Right ventricle myocardium inferior (tissue), 1 donor: ENCODE measurements at places on chromosomes 6 and 20. TPM values are rescaled to one million over a fixed set of nuclear protein-coding genes. Genes with fewer than 3 reads are reported as not detected.

DNA sequence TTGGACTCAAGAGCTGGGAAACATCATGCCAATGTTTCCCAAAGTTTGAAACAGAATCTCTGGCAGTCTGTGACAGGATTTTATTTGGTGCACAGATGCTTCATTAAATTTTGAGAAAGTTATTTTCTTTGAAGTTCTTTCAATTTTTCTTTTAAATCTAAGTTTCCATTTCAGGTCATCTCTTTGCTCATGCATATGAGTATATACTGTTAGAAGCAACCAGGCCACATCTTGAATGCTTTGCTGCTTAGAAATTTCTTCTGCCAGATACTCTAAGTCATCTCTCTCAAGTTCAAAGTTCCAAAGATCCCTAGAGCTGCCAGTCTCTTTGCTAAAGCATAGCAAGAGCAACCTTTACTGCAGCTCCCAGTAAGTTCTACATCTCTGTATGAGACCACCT is 59.1 kb upstream of the CCDC28A start:
- DNase-seq, result no peak

DNA sequence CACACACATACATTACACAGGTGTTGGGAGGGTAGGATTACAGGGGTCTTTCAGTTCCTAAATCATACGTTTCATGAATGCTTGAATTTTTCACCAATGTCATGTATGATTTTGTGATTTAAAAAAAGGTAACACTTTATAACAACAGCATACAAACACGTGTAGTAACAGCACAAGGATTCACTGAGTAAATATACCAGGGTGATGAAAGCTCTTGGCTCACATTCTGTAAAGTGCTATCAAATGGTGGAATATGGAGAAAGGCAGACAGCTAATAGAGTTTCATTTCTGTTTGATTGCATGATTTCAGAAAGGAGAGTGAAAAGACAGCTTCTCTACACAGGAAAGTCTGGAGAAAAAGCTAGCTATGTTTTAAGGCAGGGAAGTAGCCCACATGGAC is 231.9 kb downstream of the CD83 start:
- DNase-seq, result no peak

GRCh38 chr6:88377976-88378568 is 211.9 kb upstream of the CNR1 start:
- DNase-seq, result no peak

Gene CDC40
- total RNA-seq, result 15.7 TPM

Gene TLDC2
- total RNA-seq, result not detected

Gene SIRPB1
- total RNA-seq, result 0.68 TPM
